MCF 10A (cell line): ENCODE measurements at places on chromosomes 4 and X. TPM values are rescaled to one million over a fixed set of nuclear protein-coding genes. Genes with fewer than 3 reads are reported as not detected.
A peak's percentile ranks its signal among the peaks of the same experiment; 100 is the strongest.

- no peak overlapping the region for H3K4me3 ChIP-seq
- peak overlapping the region; percentile 63 for H3K27ac ChIP-seq
- H3K4me1 ChIP-seq: peaks cover 18% of the 10 kb centered on the region
- no peaks in the 10 kb centered on the region for H3K36me3 ChIP-seq
- peak; percentile 86 for DNase-seq
Measured at GRCh38 chr4:155604718-155605626, 61.7 kb upstream of the GUCY1A1 start.

DNA sequence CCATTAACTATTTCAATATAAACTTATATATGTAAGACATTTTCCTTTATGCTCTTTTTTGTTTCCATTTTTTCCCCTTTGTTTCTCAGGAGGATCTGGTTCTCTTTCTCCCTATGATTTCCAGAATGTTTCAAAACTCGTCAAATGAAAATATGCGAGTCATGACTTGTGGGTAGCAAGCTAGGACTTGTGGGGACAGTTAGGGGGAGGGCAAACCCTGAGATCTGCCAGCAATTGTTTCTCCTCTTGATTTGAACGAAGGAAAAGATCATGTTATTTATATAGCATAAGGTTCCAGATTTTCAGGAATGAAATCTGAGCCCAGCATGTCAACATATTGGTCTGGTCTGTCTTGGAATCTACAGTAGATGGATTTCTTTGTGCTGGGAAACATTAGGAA is 28.9 kb upstream of the GPC4 start:
- no peak overlapping the region for H3K27ac ChIP-seq
- peak; percentile 56 for DNase-seq
- no peaks in the 10 kb centered on the region for H3K36me3 ChIP-seq
- H3K27me3 ChIP-seq: peaks cover 23% of the 10 kb centered on the region

GRCh38 chr4:149713031-149713430 is 102.6 kb downstream of the IQCM start:
- no peak overlapping the region for H3K4me3 ChIP-seq
- H3K27ac ChIP-seq: no peak overlapping the region
- H3K4me1 ChIP-seq: peaks cover 10% of the 10 kb centered on the region
- H3K36me3 ChIP-seq: no peaks in the 10 kb centered on the region
- no peak for DNase-seq

- no peak overlapping the region for H3K4me3 ChIP-seq
- no peak overlapping the region for H3K27ac ChIP-seq
- H3K27me3 ChIP-seq: no peaks in the 10 kb centered on the region
- DNase-seq: no peak
- H3K4me1 ChIP-seq: no peaks in the 10 kb centered on the region
Measured at GRCh38 chr4:83591056-83591455, 55.1 kb downstream of the GPAT3 start.

GRCh38 chr4:38495446-38495845 is 168.6 kb upstream of the KLF3 start:
- no peaks in the 10 kb centered on the region for H3K27me3 ChIP-seq
- no peaks in the 10 kb centered on the region for H3K36me3 ChIP-seq
- H3K4me3 ChIP-seq: no peak overlapping the region
- no peak overlapping the region for H3K27ac ChIP-seq

DNA sequence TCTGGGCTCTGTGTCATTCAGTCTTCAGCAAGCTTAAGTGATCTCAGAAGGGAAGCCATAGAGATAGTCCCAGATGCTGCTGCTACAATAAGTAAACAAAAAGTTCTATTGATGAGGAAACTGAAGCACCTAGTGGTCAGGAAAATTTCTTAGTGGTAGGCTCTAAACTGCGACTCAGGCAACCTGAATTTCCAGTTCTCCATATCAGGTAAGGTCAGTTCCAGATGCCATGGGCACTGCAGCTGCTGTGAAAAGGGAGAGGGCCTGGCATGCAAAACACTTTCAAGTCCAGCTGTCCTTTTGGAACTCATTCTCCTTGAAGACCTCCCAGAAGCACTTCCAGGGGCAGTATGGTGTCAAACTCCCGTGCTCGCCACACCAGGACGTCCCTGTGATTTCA is 46.2 kb downstream of the REELD1 start:
- no peaks in the 10 kb centered on the region for H3K27me3 ChIP-seq
- peaks cover 6% of the 10 kb centered on the region for H3K36me3 ChIP-seq
- no peaks in the 10 kb centered on the region for H3K4me1 ChIP-seq
- H3K4me3 ChIP-seq: no peak overlapping the region

DNA sequence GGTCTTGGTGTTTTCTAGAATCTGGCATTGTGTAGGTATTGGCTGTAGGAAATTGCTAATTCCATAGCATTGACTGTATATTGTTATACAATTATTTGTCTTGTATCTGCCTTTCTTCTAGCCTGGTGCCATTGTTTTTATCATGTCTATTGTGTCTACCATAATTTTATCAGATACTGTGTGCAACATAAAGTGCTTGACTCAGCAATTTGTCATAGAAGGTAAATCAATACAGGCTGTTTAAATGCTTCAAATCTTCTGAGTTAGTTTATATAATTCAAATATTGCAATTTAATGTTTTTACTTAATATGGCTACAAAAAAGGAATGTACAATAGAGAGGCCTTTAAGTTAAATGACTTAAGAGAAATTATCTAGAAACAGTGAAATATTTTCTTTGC is 263.3 kb upstream of the UGT8 start:
- no peak for DNase-seq
- no peaks in the 10 kb centered on the region for H3K36me3 ChIP-seq
- H3K4me1 ChIP-seq: no peaks in the 10 kb centered on the region
- H3K27me3 ChIP-seq: no peaks in the 10 kb centered on the region
- H3K4me3 ChIP-seq: no peak overlapping the region

GRCh38 chr4:166903408-166903807 is 330.9 kb downstream of the SPOCK3 start:
- no peak overlapping the region for H3K4me3 ChIP-seq
- H3K27ac ChIP-seq: no peak overlapping the region
- H3K4me1 ChIP-seq: no peaks in the 10 kb centered on the region
- H3K27me3 ChIP-seq: no peaks in the 10 kb centered on the region

DNA sequence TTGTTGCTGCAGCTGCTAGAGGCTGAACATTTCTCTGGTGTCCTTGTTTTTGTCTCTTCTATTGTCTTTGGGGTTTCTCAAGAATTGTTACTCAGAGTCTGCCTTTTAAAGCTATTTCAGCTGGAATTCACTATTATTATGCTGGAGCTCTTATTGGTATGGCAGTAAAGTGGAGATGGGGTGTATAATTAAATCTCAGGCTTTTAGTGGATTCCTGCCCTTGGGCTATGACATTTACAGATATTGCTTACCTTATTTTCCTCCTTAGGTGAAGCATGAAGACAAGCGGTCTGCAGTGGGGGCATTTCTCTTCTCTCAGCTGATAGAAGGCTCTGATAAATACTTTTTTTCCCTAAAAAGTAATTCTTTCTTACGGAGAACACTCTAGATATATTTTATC is 1656.6 kb upstream of the IGFBP7 start:
- no peaks in the 10 kb centered on the region for H3K36me3 ChIP-seq
- no peaks in the 10 kb centered on the region for H3K4me1 ChIP-seq
- no peak overlapping the region for H3K27ac ChIP-seq
- H3K4me3 ChIP-seq: no peak overlapping the region

GRCh38 chrX:108221301-108221864 is 129.8 kb downstream of the ATG4A start:
- no peak overlapping the region for H3K27ac ChIP-seq
- H3K27me3 ChIP-seq: peaks cover 85% of the 10 kb centered on the region
- no peak overlapping the region for H3K4me3 ChIP-seq
- no peak for DNase-seq
- H3K4me1 ChIP-seq: peaks cover 6% of the 10 kb centered on the region
- peaks cover 27% of the 10 kb centered on the region for H3K36me3 ChIP-seq

- no peaks in the 10 kb centered on the region for H3K36me3 ChIP-seq
- H3K27ac ChIP-seq: no peak overlapping the region
- no peak for DNase-seq
Measured at GRCh38 chrX:138771047-138771446, 59.5 kb upstream of the FGF13 start.

- peaks cover 21% of the 10 kb centered on the region for H3K4me1 ChIP-seq
- H3K36me3 ChIP-seq: no peaks in the 10 kb centered on the region
- H3K4me3 ChIP-seq: no peak overlapping the region
- DNase-seq: peak; percentile 79
- H3K27ac ChIP-seq: peak overlapping the region; percentile 74
- H3K27me3 ChIP-seq: peaks cover 5% of the 10 kb centered on the region
Measured at GRCh38 chrX:140525448-140525847, 20.6 kb upstream of the SOX3 start.

GRCh38 chr4:134622199-134622598 is 420.6 kb upstream of the PABPC4L start:
- no peaks in the 10 kb centered on the region for H3K36me3 ChIP-seq
- H3K27ac ChIP-seq: no peak overlapping the region
- peaks cover 5% of the 10 kb centered on the region for H3K4me1 ChIP-seq
- H3K27me3 ChIP-seq: no peaks in the 10 kb centered on the region
- DNase-seq: no peak
- H3K4me3 ChIP-seq: no peak overlapping the region

DNA sequence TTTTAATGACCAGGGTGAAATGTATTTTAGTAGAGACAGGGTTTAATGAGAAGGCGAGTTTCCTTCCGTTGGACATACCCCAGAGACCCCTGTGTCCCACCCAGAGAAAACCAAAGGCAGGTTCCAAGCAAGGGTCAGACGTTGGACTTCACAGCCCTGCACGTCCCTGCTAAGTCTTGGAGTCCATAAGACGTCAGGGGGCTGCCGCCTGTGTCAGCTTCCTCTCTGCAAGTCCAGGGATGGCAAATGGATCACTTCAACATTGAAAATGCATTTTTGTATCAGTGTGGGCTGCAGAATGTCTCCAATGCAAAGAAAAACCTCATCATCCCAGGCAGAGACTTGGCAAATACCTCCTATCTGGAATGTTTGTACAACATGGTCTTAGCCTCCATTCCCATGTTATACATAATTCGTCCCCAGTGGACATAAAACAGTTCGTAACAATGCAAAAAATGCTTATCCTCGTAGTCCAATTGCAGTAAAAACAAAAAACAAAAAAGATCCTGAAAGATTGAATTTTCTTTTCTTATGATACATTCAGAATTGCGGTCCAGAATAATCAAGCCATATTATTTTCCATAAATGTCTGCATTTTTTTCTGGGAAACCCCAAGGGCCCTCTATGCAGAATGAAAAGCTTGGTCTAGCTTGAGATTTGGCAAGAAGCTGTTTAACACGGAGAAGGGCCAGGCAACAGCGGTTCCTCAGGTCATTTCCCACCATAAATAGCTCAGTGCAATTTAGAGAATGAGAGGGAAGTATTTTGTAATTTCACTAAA is 190.9 kb downstream of the SHOX start:
- no peak overlapping the region for H3K27ac ChIP-seq
- peaks cover 5% of the 10 kb centered on the region for H3K4me1 ChIP-seq
- no peak overlapping the region for H3K4me3 ChIP-seq

DNA sequence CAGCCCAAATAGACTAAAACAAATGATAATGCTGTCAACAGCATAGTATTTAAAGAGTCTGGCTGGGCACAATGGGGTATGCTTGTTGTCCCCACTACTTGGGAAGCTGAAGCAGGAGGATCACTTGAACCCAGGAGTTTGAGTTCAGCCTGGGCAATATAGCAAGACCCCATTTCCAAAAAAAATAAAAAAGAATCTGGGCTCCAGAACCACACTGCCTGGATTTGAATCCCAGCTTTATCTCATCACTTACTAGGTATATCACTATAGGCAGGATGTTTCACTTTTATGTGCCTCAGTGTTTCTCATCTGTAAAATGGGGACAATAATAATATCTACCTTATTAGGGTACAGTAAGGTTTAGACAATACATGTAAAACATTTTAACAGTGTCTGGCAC is 5.3 kb upstream of the G3BP2 start:
- H3K4me3 ChIP-seq: no peak overlapping the region
- H3K4me1 ChIP-seq: no peaks in the 10 kb centered on the region
- peaks cover 2% of the 10 kb centered on the region for H3K36me3 ChIP-seq
- no peaks in the 10 kb centered on the region for H3K27me3 ChIP-seq
- H3K27ac ChIP-seq: no peak overlapping the region
- DNase-seq: no peak

DNA sequence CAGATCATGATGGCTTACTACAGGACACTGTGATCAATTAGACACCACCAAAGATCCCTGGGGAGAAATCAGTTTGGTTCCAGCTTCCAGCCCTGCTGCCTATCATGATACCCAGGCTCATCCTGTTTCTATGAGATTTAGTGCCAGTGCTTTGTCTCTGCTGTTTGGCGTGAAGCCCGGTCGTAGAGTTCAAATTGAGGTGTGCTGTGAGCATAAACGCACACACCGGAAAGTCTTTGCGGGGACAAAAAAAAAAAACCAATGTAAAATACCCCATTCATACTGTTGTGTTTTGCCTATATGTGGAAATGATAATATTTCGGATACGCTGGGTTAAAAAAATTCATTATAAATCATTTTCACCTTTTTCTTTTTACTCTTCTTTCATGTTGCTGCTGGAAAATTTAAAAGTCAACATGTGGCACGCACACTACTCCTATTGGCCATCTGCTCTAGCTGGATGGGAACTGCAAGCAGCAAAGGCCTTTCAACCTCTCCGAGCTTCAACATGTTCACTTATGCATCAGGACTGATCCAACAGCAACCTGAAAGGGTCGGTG is 607 bp upstream of the DKC1 start:
- peak overlapping the region; percentile 79 for H3K4me3 ChIP-seq
- H3K4me1 ChIP-seq: peaks cover 6% of the 10 kb centered on the region
- H3K36me3 ChIP-seq: peaks cover 25% of the 10 kb centered on the region
- DNase-seq: peak; percentile 33

- H3K36me3 ChIP-seq: no peaks in the 10 kb centered on the region
- no peaks in the 10 kb centered on the region for H3K27me3 ChIP-seq
- no peak overlapping the region for H3K27ac ChIP-seq
- H3K4me1 ChIP-seq: no peaks in the 10 kb centered on the region
- no peak for DNase-seq
Measured at GRCh38 chr4:163622379-163623035, 128.0 kb downstream of the TMA16 start.

The EREG gene
- 28.3 and 34.0 TPM in 2 replicates for total RNA-seq

The ZNF41 gene
- total RNA-seq: 5.6 and 7.0 TPM in 2 replicates

The PLXNB3 gene
- total RNA-seq: 7.2 and 13.5 TPM in 2 replicates

The IL15 gene
- 0.51 and 1.3 TPM in 2 replicates for total RNA-seq

The RNF212 gene
- not detected in 2 replicates for total RNA-seq

The MAGEA11 gene
- total RNA-seq: not detected in 2 replicates

The PPP1R3F gene
- total RNA-seq: 7.0 and 9.1 TPM in 2 replicates

The PRDM8 gene
- total RNA-seq: 4.8 and 4.9 TPM in 2 replicates

The ELOVL6 gene
- 22.7 and 23.5 TPM in 2 replicates for total RNA-seq

The OPHN1 gene
- total RNA-seq: 4.0 and 4.8 TPM in 2 replicates
